Stimulated activated CD4-positive, alpha-beta T cell treated with anti-CD3 and anti-CD28 coated beads, Interleukin-2, amount 100 ng/mL, for 48 hours (primary cell): ENCODE measurements at places on chromosomes 1 and 21.
A peak's percentile ranks its signal among the peaks of the same experiment; 100 is the strongest.

DNA sequence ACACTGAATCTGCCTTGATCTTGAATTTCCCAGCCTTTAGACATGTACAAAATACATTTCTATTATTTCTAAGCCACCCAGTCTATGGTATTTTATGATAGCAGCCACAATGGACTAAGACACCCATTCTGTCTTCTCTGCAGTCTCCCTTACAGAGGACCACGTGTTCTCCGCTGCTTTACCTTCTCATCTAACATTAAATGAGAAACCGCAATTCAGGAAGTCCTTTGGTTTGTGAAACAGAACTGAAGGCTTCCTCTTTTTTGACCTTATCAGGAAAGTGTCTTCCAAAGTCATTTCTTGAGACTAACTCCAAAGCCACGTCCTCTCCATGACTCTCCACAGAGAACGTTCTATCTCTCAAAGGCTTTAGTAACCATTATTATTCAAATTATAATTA, 560.1 kb downstream of the OMA1 start:
- no peak for DNase-seq

DNA sequence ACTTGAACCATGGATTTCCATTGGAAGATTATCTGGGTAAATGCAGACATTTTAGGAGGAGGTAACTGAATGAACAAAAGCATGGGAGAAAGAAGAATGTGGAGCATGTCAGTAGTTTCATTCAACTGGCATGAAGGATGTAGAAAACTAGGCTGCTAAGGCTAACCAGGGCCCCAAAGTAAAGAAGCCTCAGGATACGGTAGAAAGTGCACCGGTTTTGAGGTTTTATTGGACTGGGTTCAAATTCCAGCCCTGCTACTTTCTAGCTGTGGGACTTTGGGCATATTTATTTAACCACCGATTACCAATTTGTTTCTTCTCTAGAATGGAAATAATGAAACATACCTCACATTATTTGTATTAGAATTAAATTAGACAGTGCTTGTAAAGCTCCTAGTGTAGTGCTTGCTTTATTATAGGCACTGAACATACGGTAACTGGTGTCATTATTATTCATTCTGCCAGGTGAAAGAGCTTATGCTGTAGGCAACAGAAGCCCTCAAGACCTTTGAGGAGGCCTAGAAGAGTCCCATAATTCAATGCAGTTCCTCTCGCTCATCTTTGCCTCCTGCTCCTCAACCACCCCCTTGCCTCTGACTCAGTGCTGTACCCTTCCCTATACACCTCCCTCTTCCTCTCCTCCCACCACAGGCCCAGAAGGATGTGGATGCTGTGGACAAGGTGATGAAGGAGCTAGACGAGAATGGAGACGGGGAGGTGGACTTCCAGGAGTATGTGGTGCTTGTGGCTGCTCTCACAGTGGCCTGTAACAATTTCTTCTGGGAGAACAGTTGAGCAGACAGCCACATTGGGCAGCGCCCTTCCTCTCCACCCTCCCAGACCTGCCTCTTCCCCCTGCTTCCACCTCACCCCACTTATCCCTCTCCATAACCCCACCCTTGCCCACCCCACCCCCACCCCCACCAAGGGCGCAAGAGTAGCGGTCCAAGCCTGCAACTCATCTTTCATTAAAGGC, 2.5 kb upstream of the CHTOP start:
- DNase-seq: no peak

DNA sequence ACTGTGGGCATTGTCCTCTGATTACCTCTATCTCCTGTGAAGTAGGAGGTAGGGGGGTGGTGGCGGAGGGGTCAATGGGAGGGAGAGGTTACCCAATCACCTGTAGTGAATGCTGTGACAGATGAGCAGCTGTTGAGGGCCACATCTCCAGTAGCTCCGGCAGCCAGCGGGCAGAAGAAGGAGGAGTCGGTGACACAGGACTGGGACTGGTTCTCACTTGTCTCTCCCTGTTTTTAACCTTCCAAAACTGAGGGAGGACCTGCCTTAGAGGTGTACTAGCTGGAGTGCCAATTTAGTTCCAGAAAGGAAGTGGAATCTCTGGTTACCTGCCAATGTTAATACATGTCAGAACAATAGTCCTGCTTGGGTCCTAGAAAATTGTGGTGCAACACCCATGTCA, 56.2 kb upstream of the ENAH start:
- no peak for DNase-seq

DNA sequence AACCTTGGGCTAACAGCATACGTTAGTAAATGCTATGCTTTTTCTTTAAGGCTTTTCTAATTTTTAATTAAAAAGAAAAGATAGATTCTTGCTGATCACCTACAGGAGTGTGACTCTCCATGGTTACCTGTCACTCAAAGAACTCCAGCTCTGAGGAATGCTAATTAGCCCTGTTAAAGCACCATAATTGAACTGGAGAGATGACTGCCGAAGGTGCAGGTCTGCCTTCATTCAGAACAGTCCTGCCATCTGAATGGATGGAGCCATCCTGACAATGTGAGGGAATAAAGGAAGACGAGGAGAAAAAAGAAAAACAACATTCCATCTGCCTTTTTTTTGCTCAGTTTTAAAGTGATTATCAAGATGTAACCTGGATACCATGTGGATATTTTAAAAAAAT, 94.6 kb downstream of the ATP6V1G3 start:
- no peak for DNase-seq

DNA sequence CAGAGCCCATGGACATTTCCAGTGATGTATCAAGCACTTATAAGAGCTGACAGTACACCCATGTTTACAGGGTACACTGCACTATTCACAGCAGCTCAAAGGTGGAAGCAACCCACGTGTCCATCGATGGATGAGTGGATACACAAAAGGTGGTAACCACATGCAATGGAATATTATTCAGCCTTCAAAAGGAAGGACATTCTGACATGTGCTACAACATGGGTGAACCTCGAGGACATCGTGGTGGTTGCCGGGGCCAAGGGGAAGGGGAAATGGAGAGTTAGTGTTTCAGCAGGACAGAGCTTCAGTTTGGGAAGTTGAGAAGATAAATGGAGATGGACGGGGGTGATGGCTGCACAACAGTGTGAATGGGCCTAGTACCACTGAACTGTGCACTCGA, 9.1 kb downstream of the AGT start:
- DNase-seq: no peak

GRCh38 chr1:42735056-42735455, 5.0 kb downstream of the CLDN19 start:
- no peak for DNase-seq

DNA sequence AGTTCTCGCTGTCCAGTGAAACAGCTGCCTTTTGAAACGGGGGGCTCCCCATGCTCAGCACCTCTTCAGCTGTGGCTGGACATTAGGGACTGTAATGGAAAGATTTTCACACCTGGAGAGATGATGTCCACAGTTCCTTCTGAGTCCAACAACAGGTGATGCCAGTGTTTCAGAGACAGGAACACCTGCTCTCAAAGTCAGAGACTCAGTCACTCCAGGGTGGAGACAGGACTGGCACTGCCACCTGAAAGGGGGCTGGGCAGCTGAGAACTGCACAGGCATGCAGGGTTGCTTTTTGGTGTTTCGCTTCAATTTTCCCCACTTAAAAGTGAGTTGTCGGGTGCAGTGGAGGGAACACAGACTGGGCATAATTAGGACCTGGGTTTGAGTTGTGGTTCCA, 124.8 kb downstream of the GALNT2 start:
- DNase-seq: no peak

GRCh38 chr1:61433646-61434045, 291.3 kb downstream of the TM2D1 start:
- DNase-seq: no peak

DNA sequence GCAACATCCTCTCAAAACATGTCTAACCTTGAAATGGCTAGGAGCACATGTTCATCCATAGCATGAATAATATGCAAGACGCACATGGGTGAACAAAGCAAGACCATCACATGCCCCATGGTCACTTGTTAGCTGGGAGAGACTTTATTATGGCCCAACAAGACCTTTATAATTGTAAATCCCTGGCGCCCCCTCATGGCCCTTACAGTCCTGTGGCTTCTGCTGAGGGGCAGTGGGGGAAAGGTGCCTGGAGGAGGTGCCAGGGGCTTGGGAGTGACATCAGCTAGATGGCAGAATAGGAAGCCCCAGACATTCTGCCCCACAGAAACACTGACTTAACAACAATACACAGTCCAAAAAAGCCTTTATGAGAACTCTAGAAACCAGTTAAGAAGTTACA, 51.7 kb downstream of the CSMD2 start:
- DNase-seq: no peak

GRCh38 chr1:101257500-101258325, 20.9 kb downstream of the S1PR1 start:
- no peak for DNase-seq

DNA sequence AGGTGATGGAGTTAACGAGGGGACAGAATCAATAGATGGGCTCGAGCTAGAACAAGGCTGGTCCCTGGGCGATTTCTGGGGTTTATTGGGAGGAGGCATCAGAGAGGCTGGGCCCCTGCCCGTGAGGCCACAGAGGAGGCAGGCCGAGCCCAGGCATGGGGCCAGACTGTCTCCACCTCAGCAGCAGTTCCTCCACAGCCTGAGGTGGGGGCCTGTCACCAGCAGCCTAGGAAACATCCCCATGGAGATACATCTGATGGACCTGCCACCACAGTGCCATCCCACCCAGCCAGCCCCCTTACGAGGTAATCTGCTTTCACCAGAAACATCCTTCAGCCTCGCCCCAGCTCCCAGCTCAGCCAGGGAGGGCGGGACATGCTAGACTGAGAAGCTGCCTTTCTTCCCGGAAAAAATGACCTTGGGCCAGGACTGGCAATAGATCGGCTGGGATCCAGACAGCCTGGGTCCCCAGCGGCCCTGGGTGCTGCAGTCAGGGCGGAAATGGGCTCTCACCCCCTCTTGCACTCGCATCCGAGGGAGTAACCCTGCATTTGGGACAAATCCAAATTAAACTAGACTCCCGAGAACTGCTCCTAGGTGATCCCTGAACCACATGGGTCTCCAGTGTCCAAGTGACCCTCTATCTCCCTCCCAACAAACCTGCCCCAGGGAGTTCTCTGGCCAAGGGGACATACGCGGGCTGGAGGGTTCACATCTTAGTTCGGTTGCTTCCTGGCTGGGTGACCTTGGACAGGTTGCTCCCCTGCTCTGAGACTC, 10.0 kb upstream of the EPHA8 start:
- no peak for DNase-seq

- DNase-seq: peak; percentile 12
Measured at GRCh38 chr1:205774198-205775014, 876 bp downstream of the RAB29 start.

DNA sequence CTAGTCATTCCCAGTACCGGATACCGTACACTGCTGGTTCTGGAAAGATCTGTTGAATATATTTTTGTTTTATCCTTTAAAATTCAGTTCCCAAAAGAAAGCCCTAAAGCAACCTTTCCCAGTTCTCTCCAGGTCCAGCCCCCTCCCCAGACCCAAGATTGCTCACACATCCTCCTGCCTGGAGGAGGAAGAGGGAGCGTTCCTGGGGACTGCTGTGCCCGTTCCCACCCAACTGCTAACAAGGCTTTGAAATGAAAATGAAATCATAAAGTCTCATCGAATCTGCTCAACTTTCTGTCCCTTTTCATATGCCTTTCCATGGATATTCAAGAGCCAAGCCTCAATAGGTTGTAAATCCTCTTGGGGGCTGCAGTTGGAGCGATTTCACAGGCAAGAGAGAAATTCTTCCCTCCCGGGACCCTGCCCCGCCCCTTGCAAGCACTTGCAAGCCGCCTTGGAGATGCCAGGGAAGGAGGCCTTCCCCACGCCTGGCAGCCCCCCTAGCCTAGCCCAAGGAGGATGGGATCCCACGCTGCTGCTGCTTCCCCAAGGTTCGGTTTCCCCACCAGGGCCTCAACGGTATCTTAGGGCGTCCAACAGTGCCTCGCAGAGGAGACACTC, 113.2 kb upstream of the CACHD1 start:
- no peak for DNase-seq

DNA sequence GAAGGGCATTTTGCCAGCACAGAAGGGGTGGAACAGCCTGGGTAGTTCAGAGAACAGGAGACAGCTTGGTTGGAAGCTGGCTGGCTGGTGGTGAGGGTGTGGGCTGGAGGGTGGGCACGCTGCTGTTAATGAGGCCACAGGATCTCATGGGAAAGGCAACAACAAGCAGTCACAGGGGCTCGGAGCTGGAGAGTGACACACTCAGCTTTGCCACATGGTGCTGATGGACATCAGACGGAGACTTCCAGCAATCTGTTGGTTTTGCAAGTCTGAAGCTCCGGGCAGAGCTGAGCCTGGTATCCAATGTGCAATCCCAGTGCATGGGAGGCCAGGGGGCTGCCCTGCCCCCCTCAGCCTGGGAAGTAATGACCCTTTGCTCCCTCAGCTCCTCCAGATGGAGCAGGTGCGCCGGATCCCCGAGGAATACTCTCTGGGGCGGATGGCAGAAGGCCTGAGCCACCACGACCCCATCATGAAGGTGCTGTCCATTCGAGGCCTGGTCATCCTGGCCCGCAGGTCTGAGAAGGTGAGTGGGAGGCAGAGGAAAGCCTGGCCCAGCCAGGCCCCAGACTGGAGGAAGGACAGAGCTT, 15.6 kb upstream of the TTC4 start:
- DNase-seq: no peak

DNA sequence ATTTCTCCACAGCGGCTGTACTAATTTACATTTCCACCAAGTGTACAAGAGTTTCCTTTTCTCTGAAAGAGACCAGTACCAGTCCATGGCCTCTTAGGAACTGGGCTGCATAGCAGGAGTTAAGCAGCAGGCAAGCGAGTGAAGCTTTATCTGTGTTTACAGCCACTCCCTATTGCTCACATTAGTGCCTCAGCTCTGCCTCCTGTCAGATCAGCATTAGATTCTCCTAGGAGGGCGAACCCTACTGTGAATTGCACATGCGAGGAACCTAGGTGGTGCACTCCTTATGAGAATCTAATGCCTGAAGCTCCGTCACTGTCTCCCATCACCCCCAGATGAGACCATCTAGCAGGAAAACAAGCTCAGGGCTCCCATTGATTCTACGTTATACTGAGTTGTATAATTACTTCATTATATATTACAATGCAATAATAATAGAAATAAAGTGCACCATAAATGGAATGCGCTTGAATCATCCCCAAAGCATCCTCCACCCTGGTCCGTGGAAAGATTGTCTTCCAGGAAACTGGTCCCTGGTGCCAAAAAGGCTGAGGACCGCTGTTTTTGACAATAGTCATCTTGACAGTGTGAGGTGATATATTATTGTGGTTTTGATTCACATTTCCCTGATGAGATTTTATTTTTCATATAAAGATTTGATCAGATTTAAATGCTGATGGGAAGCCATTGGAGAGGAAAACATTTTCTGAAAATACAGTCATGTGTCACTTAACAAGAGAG, 45.5 kb upstream of the MRPS6 start:
- DNase-seq: no peak
